Stimulated activated CD4-positive, alpha-beta T cell treated with anti-CD3 and anti-CD28 coated beads, Interleukin-12 subunit alpha, Interleukin-12 subunit beta, amount 100 ng/mL, for 48 hours (primary cell): ENCODE measurements at places on chromosomes 11 and 22.

- DNase-seq, result no peak
Observed at GRCh38 chr11:78031629-78032028, 8.6 kb upstream of the KCTD14 start.

GRCh38 chr11:21264125-21264524 lies 594.7 kb downstream of the NELL1 start:
- no peak for DNase-seq

DNA sequence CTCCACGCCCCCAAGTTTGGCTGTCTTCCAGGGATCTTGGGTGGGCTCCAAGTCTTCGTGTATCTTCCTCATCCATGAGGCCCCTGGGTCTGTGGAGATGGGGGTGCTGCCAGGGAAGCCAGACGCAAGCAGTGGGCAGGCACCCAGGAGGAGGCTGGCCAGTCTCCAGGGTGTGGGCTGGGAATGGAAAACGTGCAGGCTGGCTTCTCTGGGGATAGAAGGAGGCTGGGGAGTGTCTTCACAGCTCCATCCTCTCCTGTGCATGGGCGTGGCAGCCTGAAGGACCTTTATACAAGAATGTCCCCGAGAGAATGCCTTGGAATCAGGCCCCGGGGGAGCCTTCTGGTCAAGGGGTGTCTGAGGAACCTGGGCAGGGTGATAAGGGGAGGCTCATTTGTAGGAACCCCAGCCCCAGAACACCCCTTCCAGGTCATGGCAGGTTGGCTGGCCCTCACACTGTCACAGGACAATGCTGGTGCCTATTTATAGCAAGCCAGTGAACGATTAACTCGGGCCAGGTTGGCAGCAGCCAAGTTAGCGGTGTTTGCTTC lies 14.0 kb downstream of the SGSM1 start:
- DNase-seq, result no peak

DNA sequence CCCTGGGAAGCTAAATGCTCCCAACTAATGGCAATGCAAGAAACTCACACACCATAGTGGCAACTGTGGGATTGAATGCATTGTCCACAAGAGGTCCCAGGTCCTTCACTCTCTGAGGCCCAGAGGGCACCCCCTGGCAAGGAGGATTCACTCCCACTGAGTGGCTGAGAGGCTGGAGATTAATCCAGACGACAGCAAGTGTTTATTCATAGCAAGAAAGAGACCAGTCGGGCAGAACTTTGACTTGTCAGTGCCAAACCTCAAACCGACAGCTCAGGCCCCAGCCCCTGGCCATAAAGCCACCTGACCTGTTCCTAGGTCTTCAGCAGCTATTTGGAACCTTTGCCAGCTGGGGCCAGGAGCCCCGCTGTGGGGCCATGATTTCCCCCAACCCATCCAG lies 54.5 kb upstream of the MPEG1 start:
- DNase-seq, result no peak

DNA sequence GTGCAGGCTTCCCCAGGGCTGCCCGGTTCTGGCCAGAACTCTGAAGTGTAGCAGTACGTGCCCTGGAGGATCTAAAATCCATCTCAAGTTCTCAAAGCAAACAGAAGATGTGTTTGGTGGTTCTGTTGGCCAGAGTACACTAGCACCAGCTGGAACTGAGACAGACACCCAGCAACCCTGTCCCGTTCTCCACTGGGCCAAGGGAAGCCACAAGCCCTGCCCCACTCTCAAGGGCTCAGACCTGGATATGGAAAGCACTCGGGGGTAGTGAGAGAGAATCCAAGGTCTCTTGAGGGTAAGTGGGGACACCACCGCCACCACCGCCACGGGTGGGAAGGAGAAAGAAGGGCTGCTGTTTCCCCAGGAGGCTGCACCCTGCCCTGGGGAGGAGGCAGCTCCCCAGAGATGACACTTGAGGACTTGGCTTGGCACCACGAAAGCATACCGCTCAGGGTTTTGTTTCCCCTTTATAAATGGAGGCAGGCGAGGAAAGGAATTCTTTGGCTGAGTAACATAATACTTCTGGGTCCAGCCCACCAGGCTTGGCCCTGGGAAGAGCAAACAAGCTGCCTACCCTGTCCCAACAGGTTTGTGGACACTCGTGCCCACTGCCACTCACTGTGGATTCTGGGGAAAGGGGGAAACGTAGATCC lies 56.1 kb upstream of the POU2AF1 start:
- DNase-seq, result no peak
